HepG2 (cell line): ENCODE measurements at places on chromosomes 3 and 15. TPM values are rescaled to one million over a fixed set of nuclear protein-coding genes. Genes with fewer than 3 reads are reported as not detected.

The PIGB gene
- 12.4 and 14.5 TPM in 2 replicates for total RNA-seq

The SRGAP3 gene
- total RNA-seq = 1.2 and 1.6 TPM in 2 replicates

The TAMM41 gene
- 12.2 and 12.4 TPM in 2 replicates for total RNA-seq

The AGTR1 gene
- 0.08 and 0.64 TPM in 2 replicates for total RNA-seq

The KLF15 gene
- total RNA-seq = 5.4 and 7.8 TPM in 2 replicates

The FOXB1 gene
- total RNA-seq = not detected in 2 replicates

The TRH gene
- not detected in 2 replicates for total RNA-seq

The PCCB gene
- total RNA-seq = 88.7 and 92.6 TPM in 2 replicates

The RTP4 gene
- 0.62 and 0.83 TPM in 2 replicates for total RNA-seq

The ST3GAL6 gene
- total RNA-seq = 16.3 and 23.2 TPM in 2 replicates

The CIDEC gene
- 2.5 and 2.8 TPM in 2 replicates for total RNA-seq

The CRYGS gene
- total RNA-seq = 0.22 and 2.1 TPM in 2 replicates

The BNIP2 gene
- total RNA-seq = 55.1 and 57.6 TPM in 2 replicates

The LYZL4 gene
- total RNA-seq = not detected in 2 replicates

The PLD1 gene
- 27.1 and 33.6 TPM in 2 replicates for total RNA-seq

The CLDN1 gene
- total RNA-seq = 28.4 and 42.7 TPM in 2 replicates

The PPARG gene
- total RNA-seq = 13.9 and 14.4 TPM in 2 replicates

The FMN1 gene
- 0.60 and 0.81 TPM in 2 replicates for total RNA-seq

The ASTE1 gene
- total RNA-seq = 7.9 and 10.5 TPM in 2 replicates

DNA sequence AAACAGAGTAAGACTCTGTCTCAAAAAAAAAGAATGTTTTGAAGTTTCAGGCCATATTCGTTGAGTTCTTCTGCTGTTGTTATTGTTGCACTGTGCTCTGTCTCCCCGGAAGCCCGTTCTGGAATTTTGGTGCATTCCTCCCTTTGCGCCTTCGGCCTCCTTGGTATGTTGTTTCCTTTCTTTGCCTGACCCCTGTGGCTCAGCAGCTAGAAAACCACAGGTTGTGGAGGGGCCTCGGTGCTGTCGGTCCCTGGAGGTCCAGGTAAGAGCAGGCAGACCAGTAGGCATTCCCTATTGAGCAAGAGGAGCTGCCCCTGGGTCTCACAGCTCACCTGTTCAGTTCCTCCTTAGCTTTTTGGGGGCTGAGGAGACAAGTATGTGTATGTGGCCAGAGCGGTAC is 51.0 kb upstream of the DLG1 start:
- no peak for DNase-seq

DNA sequence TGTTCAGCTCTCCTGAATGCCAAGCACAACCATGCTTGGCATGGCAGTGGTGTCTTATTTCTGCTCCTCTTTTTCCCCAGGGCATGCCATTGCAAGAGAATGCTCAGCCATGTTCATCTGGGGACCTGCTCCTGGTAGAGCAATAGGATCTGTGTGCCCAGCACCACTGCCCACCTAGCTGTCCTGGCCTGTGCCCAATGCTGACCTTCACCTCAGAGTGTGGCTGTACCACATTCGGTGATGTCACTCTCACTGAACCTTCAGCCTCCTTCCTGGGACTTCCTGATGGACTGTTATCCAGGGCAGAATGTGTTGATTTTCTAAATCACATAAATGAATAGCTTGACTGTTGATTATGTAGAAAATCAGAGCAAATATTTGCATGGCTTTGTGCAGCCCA is 42.0 kb downstream of the AGTR1 start:
- no peak for DNase-seq

- DNase-seq = no peak
Measured at GRCh38 chr3:62587169-62587568, 213.8 kb upstream of the FEZF2 start.

DNA sequence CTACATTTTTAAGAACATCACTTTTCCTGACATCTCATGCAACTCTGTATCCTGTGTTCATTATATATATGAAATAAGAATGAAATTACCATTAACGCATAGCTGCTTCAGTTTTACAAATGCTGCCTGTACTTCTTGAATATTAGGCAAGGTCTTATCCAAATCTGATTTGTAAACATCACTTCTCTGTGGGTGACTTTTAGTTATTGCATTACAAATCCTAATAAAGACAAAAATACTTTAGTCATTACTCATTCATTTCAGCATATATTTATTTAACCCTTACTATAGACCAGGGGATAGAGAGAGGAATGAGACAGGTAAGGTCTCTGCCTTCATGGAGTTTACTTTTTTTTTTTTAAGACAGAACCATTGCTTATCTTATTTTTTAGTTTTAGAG is 36.8 kb downstream of the MTMR10 start:
- no peak for DNase-seq

- DNase-seq = peak; percentile 7
Measured at GRCh38 chr3:179348325-179349013, 960 bp downstream of the MFN1 start.

DNA sequence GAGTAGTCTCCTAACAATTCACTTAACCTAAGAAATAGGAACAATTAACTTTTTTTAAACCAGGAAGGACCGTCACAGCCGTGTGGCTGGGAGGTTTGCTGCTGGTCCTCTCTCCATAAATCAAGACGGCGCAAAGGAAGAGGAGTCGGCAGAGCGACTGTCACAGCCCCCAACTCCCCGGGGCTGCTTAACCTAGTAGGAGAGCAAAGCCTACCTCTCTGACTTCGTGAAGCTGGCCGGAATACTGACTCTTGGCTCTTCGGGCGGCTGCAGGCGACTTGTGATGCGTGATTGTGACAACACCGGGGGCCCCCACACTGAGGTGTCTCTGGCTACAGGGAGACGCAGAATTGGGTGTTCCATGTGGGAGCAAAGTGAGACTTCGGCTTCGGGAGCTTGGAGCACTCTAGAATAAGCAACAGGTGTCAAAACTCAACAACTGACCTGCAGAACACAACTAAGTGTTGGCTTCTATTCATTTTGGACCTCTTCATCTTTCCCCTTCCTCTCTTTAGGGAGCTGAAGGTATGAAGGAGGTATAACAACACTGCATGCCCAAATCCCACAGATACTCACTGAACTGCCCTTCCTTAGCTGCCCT is 151.1 kb downstream of the OSBPL10 start:
- DNase-seq = no peak

- DNase-seq = no peak
Measured at GRCh38 chr15:62941699-62942098, 100.8 kb upstream of the TPM1 start.

DNA sequence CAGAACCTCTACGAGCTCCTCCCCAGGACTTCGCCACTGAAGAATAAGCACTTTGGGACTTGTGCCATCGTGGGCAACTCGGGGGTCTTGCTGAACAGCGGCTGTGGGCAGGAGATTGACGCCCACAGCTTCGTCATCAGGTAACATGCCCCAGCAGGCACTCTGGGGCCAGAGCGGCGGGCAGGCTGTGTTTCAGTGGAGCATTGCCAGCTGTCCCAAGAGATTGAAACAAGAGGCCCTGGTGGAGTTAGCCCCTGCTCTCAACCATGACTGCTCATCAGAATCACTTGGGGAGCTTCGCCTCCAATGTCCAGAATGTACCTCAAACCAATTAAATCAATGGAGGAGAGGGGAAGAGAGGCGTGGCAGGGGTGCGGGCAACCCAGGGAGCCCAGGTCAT is 44.8 kb downstream of the ST8SIA2 start:
- no peak for DNase-seq

- DNase-seq = no peak
Measured at GRCh38 chr3:42306499-42306898, 40.5 kb upstream of the CCK start.

DNA sequence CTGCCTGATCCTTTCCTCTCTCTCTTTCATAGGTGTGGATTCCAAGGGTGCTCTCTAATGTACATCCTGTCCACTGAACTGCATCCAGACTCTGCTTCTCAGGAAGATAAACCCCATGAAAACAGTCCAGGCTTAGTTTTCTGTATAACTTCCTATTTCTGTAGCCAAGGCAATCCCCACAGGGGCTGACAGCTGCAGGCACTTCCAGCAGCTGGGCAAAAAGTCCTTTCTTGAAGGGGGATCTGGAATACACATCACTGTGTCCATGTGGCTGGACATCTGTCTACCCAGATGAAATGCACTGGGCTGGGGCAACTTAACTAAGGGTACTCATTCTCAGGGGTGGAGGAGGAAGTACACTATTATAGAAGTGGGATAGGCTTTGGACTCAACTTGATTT is 72.2 kb downstream of the NR1D2 start:
- no peak for DNase-seq

- DNase-seq = no peak
Measured at GRCh38 chr15:99361545-99362185, 110.4 kb downstream of the LRRC28 start.

DNA sequence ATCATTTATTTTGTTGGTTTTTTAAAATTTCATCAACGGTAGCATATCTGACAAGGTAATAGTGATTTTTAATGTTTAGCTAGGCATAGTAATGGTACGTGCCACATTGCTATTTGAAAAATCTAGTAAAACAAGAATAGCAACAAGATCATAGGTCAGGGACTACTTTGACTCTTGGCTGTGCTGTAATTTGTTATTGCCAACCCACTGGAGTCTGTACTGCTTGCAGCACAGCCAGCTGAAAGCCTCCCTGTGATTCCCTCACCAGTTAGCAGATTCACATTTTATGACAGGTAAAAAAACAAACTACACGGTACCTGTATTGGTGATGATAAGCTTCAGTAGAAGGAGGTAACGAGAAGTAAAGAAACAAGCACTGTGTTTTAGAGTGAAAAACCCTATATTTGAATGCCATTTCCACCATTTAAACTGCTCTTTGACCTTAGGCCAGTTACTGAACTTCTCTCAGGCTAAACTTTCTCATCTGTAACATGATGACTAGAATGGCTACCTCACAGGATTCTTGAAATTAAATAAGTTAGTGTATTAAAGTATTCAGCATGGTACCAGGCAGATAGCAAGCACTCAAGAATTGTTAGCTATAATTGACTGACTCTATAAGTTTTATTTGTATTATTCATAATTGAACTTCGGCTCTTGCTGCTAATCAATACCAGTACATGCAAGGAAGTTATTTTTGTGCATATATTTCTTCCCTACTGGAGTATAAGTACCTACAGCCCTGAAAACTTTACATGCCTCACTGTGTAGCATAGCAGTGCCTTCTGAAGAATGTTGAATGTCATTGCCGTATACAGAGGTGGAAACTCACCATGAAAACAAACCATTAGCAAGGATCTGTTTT is 16.1 kb downstream of the FILIP1L start:
- DNase-seq = peak; percentile 80

DNA sequence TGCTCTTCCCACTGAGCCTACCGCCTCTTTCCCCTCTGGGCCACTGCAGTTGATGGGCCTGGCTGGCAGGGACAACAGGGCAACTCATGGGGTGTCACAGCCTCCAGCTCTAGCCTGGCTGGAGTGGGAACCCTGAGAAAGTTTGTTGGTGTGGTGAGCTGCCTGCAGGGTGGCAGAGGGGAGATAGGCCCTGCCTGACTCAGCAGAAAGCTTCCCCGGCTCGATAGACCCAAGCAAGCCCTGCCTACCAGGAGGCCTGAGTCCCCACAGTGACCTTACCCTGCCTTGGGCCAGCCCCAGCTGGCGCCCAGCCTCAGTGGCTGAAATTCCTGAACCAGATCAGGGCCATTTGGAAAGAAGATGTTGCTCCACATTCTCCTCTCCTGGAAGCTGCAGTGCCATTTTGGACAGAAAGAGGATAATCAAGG is 29.4 kb downstream of the ABTB1 start:
- DNase-seq = no peak

DNA sequence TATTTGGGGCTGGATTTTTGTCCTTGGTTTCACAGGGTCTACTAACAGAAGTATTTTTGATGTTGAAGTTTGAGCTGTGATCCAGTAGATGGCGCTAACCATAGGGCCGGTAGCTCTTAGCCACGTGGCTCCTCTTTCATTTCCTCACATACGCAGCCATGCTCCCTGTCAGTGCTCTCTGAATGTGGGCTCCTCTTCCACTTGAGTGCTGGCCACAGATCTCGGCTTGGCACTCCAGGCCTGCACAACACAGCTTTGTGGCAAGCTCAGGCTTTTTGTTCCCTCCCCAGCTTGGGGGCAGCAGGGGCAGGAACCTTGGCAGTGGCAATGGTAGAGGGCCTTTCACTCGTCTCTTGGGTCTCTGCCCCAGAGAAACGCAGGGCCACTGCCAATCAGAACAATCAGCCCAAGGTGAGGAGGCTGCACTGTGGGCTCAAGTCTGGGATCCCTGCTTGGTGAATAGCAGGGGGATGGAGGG is 18.6 kb upstream of the DNAAF4 start:
- DNase-seq = peak; percentile 63

DNA sequence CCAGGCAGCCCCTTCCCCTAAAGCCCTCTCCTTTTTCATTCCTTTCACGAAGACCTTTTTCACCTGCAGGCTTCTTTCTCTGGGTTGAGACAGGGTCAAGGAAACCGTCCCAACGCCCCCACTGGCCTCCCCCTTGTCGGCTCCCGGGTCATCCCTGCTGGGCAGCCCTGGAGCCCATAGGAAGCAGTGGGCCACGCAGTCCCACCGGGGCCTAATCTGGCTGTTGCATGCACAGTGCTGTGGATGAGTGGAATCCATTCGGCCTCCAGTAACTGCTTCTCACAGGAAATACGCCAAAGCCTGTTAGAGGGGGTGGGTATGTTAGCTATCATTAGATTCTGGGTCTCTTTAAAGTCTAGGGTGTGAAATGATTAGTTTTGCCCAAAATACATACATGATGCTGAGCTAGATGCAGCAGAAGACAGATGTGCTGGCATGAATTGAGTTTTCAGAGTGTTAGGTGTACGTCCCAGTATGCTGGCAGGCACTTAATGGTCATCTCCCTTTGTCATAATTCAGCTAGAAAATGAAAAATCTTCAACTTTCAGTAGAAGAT is 16.6 kb downstream of the LYSMD4 start:
- no peak for DNase-seq

DNA sequence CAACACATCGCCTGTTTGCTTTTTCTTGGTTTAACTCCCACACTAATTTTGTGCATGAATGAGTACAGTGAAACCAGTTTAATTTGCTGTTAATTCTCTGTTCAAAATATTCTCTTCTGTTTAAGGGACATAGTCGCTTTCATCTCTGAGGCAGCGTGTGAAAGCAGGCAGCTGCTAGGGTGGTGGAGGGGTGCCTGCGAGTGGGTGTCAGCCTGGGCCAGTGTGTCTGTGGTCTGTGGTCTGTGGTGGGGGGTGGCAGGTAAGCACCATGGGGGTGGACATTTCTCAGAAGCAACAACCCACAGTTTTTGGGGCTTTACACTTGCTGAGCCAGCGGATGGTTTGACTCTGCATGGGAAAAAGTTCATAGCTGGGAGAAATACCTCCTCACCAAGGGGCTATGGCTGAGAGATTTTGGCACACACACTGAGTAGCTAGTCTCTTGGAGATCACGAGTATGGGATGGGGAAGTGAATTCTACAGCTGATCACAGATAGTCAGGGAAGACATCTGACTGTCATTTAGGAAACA is 109.2 kb downstream of the EPHB1 start:
- DNase-seq = no peak

GRCh38 chr3:184092199-184092598 is 4.7 kb upstream of the HTR3E start:
- DNase-seq = no peak

DNA sequence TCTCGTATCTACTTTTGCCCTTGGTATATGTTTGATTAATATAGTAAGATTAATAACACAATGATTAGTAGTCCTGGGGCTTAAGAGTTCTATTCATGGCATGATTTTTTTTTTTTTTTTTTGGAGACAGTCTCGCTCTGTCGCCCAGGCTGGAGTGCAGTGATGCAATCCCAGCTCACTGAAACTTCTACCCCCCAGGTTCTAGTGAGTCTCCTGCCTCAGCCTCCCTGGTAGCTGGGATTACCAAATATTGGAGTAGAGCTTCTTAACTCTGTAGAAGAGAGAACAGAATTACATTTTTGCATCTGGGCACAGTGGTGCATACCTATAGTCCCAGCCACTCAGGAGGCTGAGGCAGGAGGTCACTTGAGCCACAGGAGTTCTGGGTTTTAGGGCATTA is 58.9 kb downstream of the RAB7A start:
- no peak for DNase-seq
